ENCODE measurements at places on chromosomes 7 and 10.

- no peak for DNase-seq
Observed at GRCh38 chr10:124701435-124701834, 42.7 kb downstream of the FAM53B start.

DNA sequence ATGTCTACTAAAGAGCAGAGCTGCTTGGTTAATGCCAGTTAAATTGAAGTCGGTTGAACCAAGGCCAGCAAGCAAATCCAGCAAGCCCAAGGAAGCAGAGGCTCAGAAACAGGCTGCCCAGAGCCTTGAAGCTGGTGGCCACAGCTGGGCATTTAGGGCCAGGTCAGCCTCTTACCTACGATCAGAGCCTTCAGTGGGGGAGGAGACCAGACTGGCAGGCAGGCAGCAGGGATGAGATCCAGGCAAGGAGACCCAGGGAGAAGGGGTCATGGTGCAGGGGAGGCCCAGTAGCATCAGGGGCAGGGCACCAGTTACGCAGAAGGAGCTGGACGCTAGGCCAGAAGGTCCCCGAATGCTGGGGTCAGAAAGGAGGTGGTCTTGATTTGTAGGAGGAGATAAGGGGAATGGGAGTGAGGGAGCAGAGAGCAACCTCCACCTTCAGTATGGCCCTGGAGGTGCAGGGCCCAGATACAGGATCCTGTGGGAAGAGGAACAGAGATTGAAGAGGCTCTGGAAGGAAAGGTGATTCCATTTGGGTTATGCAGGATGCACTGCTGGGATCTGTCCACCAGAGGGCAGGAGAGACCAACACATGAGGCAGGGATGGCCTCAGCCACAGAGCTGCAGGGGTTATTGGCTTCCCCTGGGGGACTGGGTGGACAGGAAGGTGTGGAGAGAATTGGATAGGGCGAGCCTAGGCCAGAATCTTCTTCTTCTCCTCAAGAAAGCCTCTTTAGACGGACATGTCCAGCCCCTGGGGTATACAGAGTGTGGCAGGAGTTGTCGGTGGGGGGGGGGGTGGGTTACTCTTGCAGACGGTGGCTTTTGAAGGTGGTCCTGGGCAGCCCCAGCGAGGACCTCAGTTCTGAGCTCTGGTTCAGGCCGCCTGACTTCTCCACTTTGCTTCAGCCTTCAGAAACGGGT, 132.6 kb upstream of the PODXL start:
- DNase-seq: peak; percentile 78

DNA sequence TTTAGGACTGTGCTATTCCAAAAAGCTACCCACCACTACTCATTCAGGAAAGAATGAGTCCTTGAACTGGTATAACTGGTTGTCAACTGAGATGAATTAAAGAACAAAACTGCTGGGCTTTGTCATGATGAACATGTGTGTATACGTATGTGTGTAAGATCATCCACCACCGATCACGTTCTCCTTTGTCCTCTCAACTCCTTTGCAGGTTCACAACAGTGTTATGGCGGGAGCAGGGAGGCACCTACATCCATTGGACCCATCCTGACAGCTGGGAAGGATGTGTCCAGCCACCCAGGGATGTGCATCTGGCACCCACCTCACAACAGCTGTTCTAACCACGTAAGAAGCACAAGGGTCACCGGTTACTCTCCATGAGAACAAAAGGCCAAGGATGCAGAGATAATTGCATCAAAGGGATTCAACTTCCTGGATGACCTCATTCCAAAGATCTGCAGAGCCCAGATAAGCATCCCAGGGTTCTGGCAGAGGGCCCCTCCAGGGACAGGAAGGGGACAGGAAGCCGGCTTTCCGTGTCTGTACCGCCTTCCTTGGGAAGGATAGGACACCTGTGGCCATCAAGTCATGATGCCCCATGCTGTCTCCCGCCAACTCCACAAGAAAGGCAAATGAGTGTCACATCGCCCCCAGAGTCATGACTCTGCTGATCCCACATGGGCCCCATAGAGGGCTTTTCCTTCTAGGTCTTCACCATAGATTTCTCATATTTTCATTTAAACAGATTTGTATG, 66.1 kb downstream of the STEAP1B start:
- no peak for DNase-seq

GRCh38 chr10:18406136-18406535, 245.3 kb downstream of the NSUN6 start:
- no peak for DNase-seq

- DNase-seq: no peak
Observed at GRCh38 chr10:64959883-64960282, 1438.7 kb downstream of the REEP3 start.

- DNase-seq: no peak
Observed at GRCh38 chr7:117087639-117088396, 134.5 kb downstream of the ST7 start.

DNA sequence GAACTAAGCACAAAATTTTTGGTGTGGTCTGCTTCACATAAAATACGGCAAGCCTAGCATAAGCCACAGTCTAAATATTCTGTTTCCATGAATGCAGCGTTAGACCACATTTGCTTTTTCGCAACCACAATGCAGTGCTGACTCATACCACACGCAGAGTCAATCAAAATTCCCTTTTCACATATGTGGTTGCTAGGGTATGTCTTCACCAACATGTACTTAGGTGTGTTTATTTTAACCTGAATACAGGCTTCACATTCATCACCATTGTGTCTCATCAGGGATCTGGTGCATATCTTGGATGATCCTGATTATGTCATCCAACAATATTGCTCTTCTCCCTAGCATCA, 90.8 kb downstream of the CHN2 start:
- DNase-seq: peak; percentile 79

GRCh38 chr10:34808801-34809745, 6.0 kb downstream of the PARD3 start:
- DNase-seq: peak; percentile 69

Measured in adipocyte (in vitro differentiated cells).